Stimulated activated CD8-positive, alpha-beta memory T cell treated with anti-CD3 and anti-CD28 coated beads, Interleukin-15, amount 100 ng/mL, for 24 hours (primary cell): ENCODE measurements at places on chromosomes 7 and 10.

GRCh38 chr10:95552679-95553342 is 8.4 kb downstream of the SORBS1 start:
- no peak for DNase-seq

GRCh38 chr7:42247301-42247700 is 10.3 kb upstream of the GLI3 start:
- DNase-seq, result no peak

DNA sequence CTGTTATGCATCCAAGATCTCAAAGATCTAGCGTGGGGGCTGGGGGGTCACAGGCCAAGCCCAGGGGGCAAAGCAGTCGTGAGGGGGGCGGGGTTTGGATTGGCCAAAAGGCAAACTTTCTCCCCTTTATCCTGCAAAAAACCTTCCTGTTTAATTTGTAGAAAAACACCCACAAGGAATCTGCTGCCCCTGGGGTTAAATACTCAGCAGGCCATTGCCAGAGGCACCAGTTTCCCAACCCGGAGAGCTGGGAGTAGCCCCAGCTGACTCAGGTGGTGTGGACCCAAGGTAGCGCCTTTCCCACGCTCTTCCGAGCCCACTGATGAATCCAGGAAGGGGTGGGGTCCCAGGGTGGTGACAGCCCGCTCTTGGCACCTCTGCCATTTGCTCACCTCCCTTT is 21.4 kb downstream of the KCP start:
- no peak for DNase-seq

GRCh38 chr7:98418636-98419315 is 17.9 kb upstream of the BAIAP2L1 start:
- DNase-seq, result no peak
